ENCODE measurements at places on chromosomes 13 and 19. TPM values are rescaled to one million over a fixed set of nuclear protein-coding genes. Genes with fewer than 3 reads are reported as not detected.

NLRP5 gene
- polyA plus RNA-seq, result 0.02 TPM

SSC5D gene
- polyA plus RNA-seq, result 1.8 TPM

- H3K27ac ChIP-seq, result no peak overlapping the region
- no peaks in the 10 kb centered on the region for H3K4me1 ChIP-seq
- H3K27me3 ChIP-seq, result no peaks in the 10 kb centered on the region
- no peaks in the 10 kb centered on the region for H3K36me3 ChIP-seq
- no peak overlapping the region for H3K4me3 ChIP-seq
These were observed 274.7 kb upstream of the SOX21 start for GRCh38 chr13:94987081-94987480.

- H3K4me3 ChIP-seq, result no peak overlapping the region
- no peaks in the 10 kb centered on the region for H3K27me3 ChIP-seq
- peaks cover 3% of the 10 kb centered on the region for H3K36me3 ChIP-seq
- H3K4me1 ChIP-seq, result peaks cover 2% of the 10 kb centered on the region
- H3K27ac ChIP-seq, result no peak overlapping the region
These were observed 69.8 kb downstream of the VWA8 start for GRCh38 chr13:41891119-41891518.

GRCh38 chr19:1250437-1251260 lies 2.3 kb downstream of the MIDN start:
- peaks cover 35% of the 10 kb centered on the region for H3K36me3 ChIP-seq
- H3K4me3 ChIP-seq, result peak overlapping the region; percentile 99
- no peaks in the 10 kb centered on the region for H3K27me3 ChIP-seq
- no peak for DNase-seq

DNA sequence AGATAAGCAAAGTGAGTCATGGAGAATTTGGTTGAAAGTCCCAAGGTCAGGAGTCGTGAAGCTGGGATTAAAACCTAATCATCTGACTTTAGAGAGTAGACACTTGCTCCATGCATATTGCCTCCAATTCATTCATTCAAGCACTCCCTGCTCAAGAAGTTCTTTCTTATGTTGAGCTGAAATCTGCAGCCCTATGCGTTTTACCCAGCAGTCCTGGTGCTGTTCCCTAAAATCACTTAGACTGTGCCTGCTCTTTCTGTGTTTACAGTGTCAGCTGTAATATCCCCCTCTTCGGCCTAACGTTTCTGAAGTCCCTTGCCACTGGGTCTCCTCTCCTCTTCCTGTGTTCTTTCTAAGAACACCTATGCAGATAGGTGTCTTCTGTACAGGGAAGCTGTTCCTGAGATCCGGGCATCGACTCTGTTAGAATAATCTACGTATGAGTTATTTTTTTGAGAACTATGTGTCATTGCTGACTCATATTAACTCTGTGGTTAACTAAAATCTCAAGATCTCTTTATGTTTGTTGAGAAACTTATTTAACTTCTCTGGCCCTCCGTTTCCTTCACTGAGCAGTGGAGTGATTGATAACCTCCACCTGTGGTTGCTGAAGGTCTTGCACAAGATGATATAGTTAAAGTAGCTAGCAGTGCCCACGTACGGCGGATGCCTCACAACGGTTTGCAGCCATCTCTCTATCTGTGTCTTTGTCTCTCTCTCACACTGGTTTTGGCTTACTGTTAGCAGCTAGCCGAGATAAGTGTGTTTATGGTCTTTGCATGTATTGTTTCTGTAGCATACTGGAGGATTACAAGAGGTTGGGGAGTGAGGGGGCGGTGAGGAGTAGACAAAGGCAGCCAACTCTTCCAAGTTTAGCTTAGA lies 4.7 kb downstream of the ALOX5AP start:
- H3K36me3 ChIP-seq, result peaks cover 11% of the 10 kb centered on the region
- H3K27me3 ChIP-seq, result no peaks in the 10 kb centered on the region
- peak overlapping the region; percentile 40 for H3K27ac ChIP-seq
- peaks cover 69% of the 10 kb centered on the region for H3K4me1 ChIP-seq

DNA sequence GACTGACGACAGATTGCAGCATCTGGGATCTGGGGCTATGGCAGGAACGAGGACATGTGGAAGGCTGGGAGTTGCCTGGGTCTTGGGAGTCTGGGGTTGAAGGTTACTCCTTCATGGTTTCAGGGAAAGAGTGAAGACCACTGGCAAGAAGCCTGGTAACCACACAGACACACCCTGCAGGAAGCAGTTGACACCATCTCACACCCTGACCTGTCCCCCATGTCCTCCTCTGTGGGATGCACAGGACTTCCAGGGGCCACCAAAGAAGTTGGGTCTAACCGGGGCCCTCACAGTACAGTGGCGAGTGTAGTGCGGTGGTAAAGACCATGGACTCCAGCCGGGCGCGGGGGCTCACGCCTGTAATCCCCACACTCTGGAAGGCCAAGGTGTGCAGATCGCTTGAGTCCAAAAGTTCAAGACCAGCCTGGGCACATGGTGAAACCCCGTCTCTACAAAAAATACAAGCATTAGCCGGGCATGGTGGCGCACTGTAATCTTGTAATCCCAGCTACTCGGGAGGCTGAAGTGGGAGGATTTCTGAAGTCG lies 10.6 kb upstream of the FFAR2 start:
- H3K4me1 ChIP-seq, result no peaks in the 10 kb centered on the region
- no peak for DNase-seq
- no peak overlapping the region for H3K4me3 ChIP-seq
- peaks cover 4% of the 10 kb centered on the region for H3K27me3 ChIP-seq

GRCh38 chr19:6925386-6925785 lies 38.0 kb downstream of the ADGRE1 start:
- no peaks in the 10 kb centered on the region for H3K4me1 ChIP-seq
- H3K4me3 ChIP-seq, result no peak overlapping the region
- no peaks in the 10 kb centered on the region for H3K27me3 ChIP-seq
- no peak overlapping the region for H3K27ac ChIP-seq
- DNase-seq, result no peak

PGLYRP2 gene
- 0.14 TPM for polyA plus RNA-seq

BRCA2 gene
- 1.5 TPM for polyA plus RNA-seq

KLF2 gene
- 16.5 TPM for polyA plus RNA-seq

GRCh38 chr19:42311657-42312056 lies 1.5 kb upstream of the TMEM145 start:
- DNase-seq, result no peak
- H3K27ac ChIP-seq, result no peak overlapping the region
- H3K36me3 ChIP-seq, result no peaks in the 10 kb centered on the region
- H3K4me1 ChIP-seq, result no peaks in the 10 kb centered on the region

DNA sequence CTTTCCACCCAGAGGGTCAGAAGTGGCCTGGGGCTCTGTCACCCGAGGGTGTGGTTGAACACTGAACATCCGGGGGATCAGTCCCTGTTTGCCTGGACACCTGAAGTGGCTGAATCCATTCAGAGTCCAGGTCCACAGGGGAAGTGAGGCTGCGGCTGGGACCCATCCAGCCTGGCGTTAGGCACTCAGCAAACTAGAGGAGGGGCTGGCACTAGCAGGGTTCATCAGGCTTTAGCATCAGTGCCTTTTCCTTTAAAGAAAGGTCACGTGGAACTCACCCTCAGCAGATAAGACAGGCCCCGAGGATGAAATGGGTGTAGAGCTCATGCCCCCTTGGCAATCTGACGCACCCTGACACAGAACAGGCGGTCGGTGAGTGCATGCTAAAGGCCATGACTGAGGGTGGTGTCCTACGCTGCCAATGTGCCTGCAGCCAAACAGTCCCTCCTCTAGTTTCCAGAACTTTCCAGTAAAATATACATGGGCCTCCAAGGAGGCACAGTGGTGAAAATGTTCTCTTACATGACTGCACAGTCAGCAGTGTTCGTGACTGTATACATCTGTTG lies 72.4 kb upstream of the ARHGEF7 start:
- H3K4me1 ChIP-seq, result no peaks in the 10 kb centered on the region
- no peak overlapping the region for H3K4me3 ChIP-seq
- no peak overlapping the region for H3K27ac ChIP-seq
- no peaks in the 10 kb centered on the region for H3K36me3 ChIP-seq

All from thymus (tissue), 14 donors.